GF-D8 (cell line): ENCODE measurements at places on chromosomes 16 and 17.

- no peak for DNase-seq
These were observed 19.1 kb upstream of the CD79B start for GRCh38 chr17:63950940-63951907.

DNA sequence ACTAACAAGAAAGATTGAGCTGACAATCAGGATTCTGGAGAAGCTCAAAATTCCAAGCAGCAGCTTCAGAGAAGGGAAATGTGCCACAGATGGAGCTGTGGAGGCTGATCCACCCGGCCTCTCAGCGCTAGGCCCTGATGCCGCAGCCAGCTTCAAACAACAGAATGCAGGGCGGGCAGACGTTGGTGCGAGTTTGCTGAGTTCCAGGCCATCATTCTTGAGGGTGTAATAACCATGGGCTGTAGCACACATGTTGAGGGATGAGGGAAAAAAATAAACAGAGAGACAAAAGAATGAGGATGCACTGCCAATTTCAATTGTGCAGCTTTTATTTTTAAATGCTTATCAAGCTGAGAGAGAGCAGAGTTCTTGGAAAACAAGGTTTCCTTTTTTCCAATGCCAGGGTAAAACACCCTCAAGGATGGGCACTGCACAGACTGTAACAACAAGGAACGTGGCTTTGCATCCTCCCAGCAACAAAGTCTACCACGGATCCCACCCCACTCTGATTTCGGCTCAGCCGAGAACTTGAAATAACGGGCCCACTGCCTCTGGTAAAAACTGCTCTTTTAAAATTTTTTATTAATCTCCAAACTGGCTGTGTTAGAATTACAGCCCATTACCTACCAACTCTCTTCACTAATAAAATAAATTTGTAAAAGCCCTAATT, 90.2 kb downstream of the SMG6 start:
- no peak for DNase-seq

- no peak for DNase-seq
These were observed 28.6 kb downstream of the SCNN1B start for GRCh38 chr16:23330583-23331249.

GRCh38 chr16:48008011-48008525, 147.7 kb downstream of the ABCC12 start:
- no peak for DNase-seq

- DNase-seq = no peak
These were observed 56.6 kb downstream of the TMEM186 start for GRCh38 chr16:8740775-8741355.

DNA sequence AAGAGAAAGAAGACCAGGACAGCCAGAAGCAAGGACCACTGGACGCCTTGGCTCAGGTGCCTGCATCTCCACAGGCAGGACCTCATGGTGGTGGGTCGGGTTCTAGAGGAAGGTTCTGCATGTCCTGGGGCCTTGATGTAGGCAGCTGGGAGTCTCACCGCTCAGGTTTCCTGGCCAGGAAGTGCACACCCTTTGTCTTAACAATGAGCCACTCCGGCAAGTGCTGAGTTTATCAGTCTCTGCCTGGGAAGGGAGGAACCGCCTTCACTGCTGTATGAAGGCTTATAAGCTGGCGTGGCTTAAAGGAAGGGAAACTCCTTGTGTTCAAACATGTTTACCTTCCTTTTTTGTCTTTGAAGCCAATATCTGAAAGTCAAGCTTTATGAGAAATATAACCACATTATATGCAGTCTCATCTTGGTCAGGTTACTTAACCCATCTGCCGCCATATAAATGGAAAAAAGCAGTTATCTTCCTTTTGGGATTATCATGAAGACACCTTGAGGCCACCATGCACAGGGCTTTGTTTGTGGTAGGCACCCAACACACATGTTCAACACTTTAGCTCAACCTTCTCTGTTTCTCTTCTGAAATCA, at the start of gene ST6GALNAC1:
Gene ST6GALNAC1, minus strand, starts transcription at position 205 of the 596 bp plus-strand sequence. Its CDS starts 119 bp downstream, at position 86.
- DNase-seq = no peak

- no peak for DNase-seq
These were observed 11.5 kb downstream of the SLX4 start for GRCh38 chr16:3599922-3600321.

DNA sequence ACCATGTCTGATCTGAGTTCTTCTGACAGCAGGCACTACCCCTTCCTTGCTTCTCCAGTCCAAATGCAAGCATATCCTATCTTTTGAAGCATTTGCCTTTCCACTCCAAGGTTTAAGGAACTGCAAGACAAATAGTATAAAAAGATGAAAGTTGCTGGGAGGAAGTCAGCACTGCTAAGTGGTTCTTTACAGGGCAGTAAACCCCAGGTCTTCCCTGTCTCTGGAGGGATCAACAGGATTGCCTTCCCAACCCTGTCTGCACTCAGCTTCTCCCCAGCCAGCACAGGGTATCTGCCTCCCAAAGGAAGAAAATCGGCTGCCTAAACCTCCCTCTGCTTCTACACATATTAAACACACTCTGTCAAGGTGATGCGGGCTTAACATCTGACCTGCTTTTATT, 46.8 kb downstream of the SOX9 start:
- DNase-seq = no peak

DNA sequence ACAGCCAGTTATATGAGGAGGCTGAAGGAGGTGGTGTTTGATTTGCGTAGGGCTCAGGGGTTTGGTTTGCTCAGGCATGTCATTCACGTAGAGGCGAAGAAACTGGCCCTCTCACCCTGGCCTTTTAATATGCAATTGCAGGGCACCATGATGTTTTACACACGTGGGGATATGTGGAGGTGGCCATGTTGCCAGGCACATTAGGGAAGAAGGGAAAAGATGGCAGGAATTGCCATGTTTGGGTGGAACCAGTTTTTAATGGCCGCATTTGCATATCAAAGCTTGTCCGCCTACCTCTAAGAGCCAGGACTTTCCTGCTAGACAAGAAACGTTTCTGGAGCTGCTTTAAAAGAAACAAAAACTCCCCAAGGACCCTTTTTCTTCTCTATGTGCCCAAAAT, 1483.7 kb upstream of the GOT2 start:
- no peak for DNase-seq

DNA sequence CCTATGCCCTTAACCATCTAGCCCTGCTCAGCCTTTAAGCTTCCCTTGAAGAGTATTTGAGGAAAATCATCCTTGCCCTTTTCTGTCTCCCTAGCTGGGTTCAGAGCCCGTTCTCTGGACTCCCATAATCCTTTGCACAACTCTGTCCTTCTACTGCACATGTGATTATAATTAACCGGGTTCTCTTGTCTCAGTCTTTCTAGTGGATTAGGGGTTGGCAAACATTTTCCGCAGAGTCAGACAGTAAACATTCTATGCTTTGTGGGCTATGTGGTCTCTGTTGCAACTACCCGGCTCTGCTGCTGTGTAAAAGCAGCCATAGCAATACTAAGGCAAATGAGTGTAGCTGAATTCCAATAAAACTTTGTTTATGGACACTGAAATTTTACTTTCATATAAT, 80.0 kb downstream of the CDRT15 start:
- peak; percentile 65 for DNase-seq

GRCh38 chr16:70750893-70751467, 50.0 kb downstream of the VAC14 start:
- no peak for DNase-seq

- no peak for DNase-seq
These were observed 13.8 kb downstream of the RIPOR1 start for GRCh38 chr16:67542464-67542863.

GRCh38 chr16:15521758-15522509, 87.5 kb downstream of the BMERB1 start:
- DNase-seq = no peak

DNA sequence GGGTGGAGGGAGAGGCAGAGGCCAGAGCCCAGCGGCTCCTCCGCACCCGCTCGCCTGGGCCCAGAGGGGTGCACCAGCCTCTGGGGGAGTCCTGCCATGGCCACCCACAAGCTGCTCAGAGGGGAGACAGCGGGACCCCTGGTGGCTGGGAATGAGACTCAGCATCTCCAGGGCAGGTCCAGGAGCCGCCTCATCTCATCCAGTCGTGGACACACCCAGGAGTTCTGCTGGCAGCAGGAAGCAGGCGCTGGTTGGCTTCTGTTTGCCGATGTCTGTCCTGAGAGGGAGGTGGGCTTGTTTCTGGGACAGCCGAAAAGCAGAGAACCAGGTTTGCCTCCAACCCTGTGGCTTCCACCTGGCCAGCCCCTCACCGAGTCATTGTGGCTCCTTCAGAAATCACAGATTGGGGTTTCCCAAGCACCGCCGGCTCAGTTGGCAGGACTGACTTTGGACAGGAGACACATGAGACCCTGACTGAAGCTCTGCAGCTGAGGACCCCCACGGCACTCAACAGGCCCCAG, 49.6 kb upstream of the ENPP7 start:
- no peak for DNase-seq

DNA sequence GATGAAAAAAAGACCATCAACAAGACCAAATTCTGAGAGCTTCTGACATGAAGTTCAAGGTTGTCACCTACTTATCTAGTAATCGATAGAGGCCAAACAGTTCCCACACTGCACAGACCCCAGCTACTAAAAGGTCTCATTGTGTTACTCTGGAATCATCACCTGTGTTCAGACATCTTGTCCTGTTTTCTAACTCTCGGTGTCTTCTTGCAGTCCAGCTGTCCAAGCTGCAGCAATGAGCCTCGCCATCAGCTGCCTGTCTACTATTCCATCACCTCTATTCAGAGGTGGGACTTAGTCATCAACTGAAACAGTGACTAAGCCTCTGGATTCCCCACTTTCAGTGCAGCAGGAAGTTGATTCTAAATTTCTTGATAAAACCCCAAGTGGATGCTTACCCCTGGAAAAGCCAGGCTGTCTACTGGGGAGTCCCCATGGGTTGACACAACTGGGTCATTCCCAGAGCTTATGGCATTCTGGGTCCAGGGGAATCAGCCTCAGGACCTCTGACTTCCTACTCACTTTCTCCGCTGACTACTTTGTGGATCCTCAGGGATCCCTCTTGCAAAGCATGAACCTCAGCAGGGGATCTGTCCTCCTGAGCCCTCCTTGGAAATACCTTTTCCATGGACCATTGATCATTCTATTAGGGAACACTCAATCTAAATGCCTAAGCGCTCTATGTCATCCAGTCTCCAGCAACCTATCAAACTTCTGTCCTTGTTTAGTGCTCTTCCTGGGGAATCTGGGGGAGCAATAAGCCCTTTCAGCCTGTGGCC, 46.5 kb downstream of the HNF1B start:
- no peak for DNase-seq

DNA sequence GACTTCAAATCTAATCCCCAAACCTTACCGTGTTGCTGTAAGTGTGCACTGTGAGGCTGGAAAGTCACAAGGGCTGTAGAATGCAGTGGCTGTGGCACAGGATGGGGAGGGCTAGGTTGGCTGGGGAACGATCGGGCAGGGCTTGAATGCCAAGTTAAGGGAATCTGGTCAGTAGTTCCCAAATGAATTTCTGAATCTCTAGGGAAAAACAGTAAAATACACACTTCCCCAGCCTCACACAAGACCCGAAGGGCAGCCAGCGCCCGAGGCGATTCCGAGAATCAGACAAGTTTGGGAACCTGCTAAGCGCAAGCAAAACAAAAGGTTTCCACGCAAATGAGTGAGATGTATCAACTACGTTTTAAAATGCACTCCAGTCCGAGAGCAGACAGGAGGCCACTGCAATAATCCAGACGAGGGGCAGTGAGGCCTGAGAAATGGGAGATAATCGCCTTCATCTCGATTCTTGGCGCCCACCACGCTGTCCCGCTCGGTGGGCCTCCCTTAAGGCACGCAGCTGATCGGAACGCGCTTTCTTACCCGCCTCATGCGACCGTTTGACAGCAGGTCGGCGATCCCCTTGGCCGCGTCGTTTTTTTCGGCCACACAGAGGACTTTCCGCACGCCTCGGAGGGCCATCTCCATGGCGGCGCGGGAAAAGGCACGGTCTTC, 599 bp downstream of the TOP3A start:
- no peak for DNase-seq

DNA sequence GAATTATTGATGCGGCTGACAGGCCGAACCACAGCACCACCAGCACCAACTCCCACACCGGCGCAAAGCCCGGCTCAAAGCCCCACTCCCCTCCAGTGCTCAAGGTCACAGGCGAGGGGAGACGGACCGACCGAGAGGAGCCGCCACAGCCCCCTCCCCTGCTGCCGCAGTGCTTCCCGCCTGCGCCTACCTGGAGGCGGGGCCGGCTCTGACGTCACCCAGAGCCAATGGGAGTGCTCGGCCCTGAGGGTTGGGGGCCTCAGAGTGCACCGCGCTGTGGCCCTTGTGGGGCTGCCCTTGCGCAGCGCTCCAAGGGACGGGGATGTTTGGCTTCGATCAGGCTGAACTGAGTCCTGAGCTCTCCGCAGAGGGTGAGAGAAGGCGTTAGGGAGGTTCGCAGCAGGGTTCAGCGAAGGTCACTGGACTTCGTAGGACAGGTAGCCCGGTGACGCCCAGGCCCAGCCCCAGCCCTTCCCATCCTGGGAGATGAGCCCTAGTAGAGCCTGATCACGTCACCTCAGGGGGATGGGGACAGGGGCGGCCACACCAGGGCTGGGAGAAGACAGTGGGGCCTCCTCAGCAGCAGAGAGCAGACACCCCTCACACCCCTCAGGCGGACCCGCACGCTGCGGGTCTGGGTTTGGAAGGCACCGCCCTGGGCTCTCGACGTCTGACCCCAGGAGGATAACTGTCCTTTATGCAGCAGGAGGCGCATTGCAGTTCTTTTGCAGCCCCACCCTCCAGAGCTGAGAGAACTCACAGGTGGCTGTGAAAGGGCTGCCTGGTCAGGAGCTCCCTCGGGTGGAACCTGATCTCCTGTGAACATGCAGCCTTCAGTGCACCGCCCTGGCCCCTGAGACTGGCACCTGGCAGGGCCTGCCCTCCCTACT, 1.5 kb downstream of the NDRG4 start:
- no peak for DNase-seq

DNA sequence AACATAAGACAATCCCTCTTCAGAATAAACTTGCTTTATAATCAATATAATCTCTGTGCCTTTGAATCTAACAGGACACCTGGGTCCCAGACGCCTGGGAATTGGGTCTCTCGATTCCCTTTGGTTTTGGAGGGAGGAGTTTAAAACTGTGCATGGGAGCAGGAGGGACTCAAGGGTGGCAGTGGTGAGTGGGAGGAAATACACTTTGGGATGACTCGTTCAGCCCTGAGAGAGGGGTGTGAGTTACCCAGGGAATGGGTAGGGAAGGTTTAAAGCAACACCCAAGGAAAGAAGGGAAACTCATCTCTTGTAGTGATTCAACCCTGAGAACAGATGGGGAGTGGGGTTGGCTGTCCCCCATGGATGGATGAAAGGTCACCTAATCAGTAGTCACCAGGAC, 1.6 kb downstream of the RANGRF start:
- DNase-seq = no peak

DNA sequence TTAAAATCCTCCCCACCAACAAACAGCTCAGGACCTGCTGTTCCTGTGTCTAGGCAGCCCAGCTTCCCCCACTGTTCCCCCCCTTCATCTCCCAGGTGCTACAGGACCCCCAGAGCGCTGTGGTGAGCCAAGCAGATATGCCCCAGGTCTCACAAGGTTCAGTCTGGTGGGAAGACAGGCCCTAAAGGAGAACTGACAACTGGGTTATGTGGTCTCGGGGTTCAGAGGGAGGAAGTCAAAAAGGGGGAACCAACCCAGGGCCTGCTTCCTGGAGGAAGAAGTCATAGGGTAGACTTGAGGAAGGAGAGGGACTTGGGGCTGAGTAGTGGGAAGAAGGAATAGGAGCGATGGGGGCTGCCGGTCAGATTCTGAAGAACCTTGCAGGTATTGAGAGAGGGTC, 2.6 kb downstream of the RIPOR1 start:
- DNase-seq = peak; percentile 53
